Muscle of arm (tissue), 14 donors: ENCODE measurements at places on chromosomes 1 and 21. TPM values are rescaled to one million over a fixed set of nuclear protein-coding genes. Genes with fewer than 3 reads are reported as not detected.

- DNase-seq = no peak
Observed at GRCh38 chr1:235268379-235269125, 59.4 kb downstream of the ARID4B start.

GRCh38 chr1:150813028-150813707 lies 5.1 kb upstream of the CTSK start:
- peak; percentile 46 for DNase-seq

GRCh38 chr1:234772345-234773147 lies 162.6 kb upstream of the IRF2BP2 start:
- no peak for DNase-seq

DNA sequence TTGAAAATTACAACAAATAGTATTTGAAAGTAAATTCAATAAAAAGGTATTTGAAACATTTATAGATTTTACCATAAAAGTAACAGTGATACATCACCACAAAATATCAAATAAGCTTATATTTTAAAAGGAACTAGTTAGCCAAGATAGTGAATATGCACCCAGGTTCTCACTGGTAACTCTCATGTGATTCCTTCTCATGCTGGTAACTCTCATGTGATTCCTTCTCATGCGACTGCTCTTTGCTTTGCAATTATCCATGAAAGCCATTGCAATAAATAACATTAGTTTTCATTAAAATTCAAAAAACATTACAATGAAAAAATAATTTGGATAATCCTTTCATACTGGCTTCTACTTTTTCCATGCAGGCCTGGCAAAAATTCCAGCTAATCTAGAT lies 75.4 kb downstream of the AHCTF1 start:
- no peak for DNase-seq

GRCh38 chr1:220528679-220529501 lies 954 bp downstream of the MARK1 start:
- DNase-seq = peak; percentile 49

GRCh38 chr1:228706305-228706704 lies 29.0 kb upstream of the RHOU start:
- DNase-seq = no peak

- no peak for DNase-seq
Observed at GRCh38 chr1:73029571-73029970, 747.2 kb upstream of the NEGR1 start.

DNA sequence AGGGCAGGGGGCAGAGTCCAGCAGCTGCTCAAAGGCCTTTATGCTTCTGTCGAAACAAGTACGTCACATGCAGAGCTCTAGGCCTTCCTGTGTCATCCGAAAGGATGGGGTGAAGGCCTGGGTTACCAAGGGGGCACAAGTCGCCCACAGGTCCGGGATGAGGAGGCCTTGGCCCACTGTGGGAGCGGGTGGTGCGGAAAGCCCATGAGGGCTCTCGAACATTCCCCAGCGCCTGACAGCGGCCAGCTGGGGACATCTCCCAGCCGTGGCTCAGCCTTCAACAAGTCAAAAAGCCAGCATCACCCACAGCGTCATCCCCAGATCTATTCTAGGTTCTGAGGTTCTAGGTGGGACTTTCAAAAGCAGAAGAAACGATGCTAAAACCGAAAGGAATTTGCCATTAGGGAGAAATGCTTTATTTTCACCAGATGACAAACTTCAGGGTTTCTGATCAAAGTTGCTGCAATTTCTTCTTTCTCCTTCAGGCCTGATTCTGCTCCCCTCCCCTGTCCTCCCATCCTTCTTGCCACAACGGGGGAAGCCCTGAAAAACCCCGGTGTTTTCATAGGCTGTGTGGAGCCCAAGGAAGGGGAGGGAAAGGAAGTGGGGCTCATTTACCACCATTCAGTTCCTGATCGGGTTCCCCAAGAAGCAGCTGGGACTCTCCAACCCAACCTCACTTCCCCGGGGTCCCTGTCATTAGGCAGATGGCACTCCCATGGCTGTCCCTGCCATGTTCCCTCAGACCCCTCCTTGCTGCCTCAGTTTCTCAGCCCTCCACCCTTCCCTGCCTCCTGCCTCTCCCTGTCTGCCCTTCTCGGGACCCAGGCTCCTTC lies 17.6 kb downstream of the GPR137B start:
- DNase-seq = no peak

DNA sequence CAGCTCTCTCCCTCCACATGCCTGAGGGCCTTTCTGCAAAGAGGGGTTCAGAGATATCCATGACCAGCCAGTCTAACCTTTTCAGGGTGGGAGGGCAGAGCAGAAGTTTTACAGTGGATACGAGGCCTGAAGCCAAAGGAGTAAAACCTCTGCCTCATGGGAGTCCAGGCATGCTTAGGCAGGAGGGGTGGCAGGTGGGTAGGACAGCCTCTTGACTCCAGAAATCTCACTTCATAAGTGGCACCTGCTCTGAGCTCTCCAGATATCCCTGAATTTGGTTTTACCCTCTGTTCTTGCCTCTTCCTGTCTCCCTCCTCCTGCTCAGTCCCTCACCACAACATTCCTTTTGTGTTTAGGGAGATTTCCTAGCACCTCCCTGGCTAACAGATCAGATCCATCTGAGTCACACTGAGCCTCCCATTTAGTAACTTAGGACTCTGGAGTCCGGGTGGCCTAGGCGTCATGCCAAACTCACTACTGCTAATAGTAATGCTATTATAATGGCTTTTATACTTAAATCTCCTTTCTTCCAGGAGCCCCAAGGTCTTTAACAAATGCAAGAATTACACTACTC lies 201.0 kb downstream of the HS2ST1 start:
- DNase-seq = no peak

- DNase-seq = no peak
Observed at GRCh38 chr21:38611277-38611676, 113.0 kb upstream of the ERG start.

GRCh38 chr1:175969231-175969630 lies 225.8 kb upstream of the TNR start:
- DNase-seq = no peak

RABGAP1L gene
- polyA plus RNA-seq = 18.3 TPM

VWA5B1 gene
- 0.09 TPM for polyA plus RNA-seq

JMJD4 gene
- polyA plus RNA-seq = 13.6 TPM
